Stimulated activated CD8-positive, alpha-beta memory T cell treated with anti-CD3 and anti-CD28 coated beads, Interleukin-4, amount 100 ng/mL, for 1 hour (primary cell): ENCODE measurements at places on chromosomes 3 and 15.

GRCh38 chr15:48962662-48963523 is 826 bp downstream of the SHC4 start:
- no peak for DNase-seq

- peak; percentile 55 for DNase-seq
These were observed 147.0 kb upstream of the SLCO3A1 start for GRCh38 chr15:91706322-91707032.

DNA sequence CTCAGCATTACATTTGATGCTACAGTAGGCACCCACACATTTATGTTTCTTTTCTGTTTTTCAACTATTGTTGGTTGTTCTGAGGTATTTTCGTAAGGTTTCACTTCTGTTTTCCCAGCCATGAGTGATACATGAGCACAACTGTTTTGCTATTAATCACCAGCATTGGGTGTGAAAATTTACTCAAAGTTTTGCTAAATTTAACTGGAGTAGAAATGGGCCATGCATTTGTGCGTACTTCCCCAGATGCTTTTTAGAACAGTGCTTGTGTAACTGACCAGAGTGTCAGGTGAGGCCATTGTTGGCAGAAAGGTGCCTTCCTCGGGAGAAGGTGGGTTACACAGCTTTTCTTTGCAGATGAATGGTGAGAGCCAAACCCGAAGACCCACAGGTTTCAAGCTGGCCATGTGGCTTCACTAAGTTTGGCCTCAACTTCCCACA is 70.4 kb downstream of the ST6GAL1 start:
- no peak for DNase-seq

- DNase-seq, result no peak
These were observed 118.0 kb upstream of the RAD18 start for GRCh38 chr3:9081184-9081818.

DNA sequence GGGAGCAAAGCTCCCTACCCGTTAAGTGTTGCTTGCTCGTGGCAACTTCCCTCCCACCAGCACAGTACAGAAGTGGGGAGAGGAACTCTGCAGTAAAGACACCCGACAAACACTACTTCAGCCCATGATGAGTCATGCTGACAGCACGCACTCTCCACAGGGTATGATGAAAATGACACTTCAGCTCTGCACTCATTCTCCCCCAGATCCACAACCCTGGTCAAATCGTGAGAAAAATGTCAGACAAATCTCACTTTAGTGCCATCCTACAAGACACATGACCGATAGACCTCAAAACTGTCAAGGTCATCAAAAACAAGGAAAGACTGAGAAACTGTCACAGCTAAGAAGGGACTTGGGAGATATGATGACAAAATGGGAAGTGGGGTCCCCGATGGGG is 278.9 kb downstream of the OCA2 start:
- no peak for DNase-seq

- DNase-seq, result no peak
These were observed 253.9 kb downstream of the CACNA2D3 start for GRCh38 chr3:54376142-54376807.

GRCh38 chr15:83897037-83897436 is 243.1 kb downstream of the ADAMTSL3 start:
- DNase-seq, result no peak

- DNase-seq, result no peak
These were observed 326.6 kb downstream of the ARPP21 start for GRCh38 chr3:35965908-35966307.

DNA sequence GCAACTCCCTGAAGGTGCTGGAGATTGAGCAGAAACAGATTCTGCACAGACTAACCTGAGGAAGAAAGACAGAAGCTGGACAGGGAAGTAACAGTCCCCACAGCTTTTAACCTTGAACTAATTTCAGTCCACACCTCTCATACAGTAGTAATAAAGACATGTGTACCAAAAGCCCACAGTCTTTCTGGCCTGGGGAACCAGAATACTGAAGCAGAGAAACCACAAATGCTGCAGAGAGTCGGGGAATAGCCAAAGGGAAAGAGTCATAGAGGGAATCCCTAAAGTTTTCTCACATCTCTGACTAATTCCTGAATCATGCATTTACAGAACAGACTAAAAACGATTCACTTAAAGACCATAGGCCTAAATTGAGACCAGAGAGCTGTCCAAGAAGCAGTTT is 503.4 kb upstream of the NECTIN3 start:
- no peak for DNase-seq

DNA sequence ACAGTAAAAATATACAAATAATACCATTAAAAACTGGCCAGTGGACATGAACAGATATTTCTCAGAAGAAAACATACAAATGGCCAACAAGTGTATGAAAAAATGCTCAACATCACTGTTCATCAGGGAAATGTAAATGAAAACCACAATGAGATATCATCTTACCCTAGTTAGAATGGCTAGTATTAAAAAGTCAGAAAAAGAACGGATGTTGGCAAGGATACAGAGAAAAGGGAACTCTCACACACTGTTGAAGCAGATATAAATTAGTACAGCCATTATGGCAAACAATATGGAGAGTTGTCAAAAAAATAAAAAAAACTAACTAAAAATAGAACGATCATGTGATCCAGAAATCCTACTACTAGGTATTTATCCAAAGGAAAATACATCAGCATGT is 222.7 kb upstream of the NAALADL2 start:
- no peak for DNase-seq

GRCh38 chr15:38541026-38541425 is 23.6 kb downstream of the RASGRP1 start:
- DNase-seq, result no peak
